ENCODE measurements at places on chromosomes 3 and 15.
A peak's percentile ranks its signal among the peaks of the same experiment; 100 is the strongest.

GRCh38 chr15:90986790-90987507 is 7.4 kb downstream of the PRC1 start:
- no peak for DNase-seq

DNA sequence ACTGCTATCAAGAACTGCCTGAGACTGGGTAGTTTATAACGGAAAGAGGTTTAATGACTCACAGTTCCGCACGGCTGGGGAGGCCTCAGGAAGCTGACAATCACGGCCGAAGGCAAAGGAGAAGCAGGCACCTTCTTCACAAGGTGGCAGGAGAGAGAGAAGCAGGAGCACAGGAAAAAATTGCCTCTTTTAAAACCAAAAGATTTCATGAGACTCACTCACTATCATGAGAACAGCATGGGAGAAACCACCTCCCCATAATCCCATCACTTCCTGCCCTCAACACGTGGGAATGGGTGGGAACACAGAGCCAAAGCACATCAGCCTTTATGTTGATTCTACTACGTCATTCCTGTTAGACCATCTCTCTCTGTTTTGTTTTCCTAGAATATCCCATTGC is 650.9 kb upstream of the SEMA6D start:
- DNase-seq: no peak

DNA sequence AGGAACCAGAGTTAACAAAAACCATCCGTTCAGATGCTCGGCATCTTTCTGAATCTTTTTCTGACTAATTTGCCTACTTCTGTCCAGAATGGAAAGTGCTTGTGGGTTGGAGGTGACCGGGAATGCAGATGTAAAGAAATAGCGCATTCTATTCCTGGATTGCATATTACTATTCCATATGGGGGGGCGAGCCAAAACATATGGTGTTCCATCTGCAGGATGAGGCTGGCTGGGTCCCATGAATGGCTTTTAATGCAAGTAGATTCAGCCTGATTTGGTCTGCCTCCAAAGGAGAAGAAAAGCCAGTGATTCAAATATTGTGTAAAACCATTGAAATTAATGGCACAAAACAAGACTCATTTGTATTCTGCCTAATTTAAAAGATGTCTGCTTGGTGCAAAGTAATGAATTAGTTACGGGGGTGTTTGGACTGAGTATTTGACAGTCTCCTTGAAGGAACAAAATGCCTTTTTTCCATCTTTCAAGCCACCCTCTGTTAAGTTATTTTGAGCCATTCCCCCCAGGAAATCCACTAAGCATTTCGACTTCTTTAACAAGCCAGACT is 99.0 kb downstream of the ST8SIA2 start:
- no peak for DNase-seq

DNA sequence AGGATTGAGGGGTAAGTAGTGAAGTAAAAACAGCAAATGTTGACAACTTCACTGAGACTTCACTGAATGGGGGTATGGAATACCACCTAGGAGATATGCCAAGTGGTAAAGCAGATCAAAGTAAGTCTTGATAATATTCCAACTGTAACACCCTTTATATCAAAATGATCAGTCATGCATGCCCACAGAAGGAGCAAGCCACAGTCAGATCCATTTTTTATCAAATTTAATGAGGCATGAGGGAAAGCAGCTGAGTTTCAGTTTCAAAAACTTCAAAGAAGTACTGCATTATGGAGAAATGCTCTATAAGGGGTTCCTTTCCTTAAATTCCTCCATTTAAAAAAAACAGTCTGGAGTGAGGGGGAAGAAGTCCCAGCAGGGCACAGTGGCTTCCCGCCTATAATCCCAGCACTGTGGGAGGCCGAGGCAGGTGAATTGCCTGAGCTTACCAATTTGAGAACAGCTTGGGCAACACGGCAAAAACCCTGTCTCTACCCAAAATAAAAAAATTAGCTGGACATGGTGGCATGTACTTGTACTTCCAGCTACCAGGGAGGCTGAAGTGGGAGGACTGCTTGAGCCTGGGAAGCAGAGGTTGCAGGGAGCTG is 56.9 kb downstream of the TJP1 start:
- DNase-seq: no peak

DNA sequence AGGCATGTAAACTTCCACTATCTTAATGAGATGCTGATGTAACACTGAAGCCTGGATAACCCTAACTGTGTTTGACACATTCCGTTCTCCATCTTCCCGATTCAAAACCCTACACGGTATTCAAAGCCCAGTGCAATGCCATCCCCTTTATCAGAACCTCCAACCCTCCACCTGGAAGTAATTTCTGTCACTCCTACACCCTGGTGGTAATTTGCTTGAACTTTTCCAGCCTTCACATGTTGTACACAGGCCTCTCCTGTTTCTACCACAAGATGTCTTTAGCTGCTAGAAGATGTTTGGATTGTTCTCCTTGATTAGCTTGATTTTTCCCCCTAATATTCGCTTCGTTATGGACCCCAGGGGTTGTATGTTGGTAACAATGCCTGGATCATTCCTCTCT is 208.9 kb downstream of the CHST2 start:
- DNase-seq: no peak

DNA sequence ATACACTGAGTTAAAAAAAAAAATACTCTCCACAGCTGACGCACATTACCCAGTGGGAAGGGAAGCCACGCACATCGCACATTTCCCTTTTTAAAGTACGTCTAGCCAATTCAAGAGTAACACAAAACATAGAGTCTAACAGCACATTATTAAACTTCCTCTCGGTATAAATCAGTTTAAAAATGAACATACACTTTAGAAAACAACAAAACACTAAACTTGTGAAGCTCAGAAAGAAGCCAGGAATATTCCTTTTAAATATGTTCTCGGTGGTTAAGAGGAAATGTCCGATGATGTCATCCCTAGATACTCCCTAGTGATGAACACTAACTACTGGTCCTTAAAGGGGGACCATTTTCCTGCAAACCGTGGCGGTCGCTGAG is 721 bp downstream of the MYEF2 start:
- no peak for DNase-seq

GRCh38 chr15:31325595-31326155 is 960 bp upstream of the KLF13 start:
- DNase-seq: no peak

GRCh38 chr3:3907023-3907422 is 107.8 kb downstream of the LRRN1 start:
- DNase-seq: no peak

DNA sequence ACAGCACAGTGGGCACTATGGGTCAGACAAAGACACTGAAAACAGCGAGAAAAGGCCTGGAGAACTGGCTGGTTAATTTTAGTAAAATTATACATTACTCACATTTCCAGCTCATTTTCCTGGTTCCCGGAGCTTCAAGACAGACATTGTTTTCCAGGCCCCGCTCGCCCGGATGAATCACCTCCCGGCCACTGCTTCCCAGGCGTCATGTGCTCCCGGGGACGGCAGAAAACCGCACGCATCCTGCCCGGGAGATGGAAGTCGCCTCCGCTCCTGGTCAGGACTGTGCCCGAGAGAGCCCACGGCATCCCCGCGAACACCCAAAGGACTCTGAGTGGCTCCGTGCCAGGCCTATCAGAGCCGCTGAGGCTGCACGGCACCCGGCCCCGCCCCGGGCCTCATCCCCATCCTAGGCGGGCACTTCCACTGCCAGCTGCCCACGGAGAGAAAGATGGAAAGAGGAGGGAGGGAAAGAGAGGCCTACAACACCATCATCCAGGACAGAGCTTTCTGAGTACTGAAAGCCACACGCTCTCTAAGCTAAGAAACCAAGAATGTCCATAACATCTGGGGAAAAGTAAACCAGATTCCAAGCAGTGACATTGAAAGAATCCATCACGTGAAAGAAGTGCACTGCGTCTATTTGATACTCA is 75.1 kb downstream of the VGLL4 start:
- DNase-seq: no peak

DNA sequence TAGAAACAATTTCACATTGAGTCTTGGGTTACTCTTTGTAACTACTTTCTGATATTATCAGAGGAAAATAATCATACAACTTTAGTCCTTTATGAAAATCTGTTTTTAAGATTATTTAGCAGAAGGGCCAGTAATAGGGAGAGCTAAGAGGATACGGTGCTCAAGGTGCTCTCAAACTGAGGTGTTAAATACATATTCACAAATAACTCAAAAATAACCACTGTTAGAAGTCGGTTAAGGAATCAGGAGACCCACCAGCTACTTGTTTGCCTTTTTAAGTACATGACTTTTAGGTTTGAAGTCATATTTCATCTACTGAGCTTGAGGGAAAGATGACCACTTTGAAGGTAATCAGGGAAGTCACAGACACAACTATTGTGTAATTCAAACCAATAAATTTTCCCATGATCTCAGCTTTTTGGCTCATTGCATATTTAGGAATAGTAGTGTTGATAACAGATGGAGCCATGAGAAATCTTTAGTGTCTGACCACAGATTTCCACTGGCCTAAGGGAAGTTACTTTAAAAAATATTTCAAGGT is 1.4 kb upstream of the RSRC1 start:
- no peak for DNase-seq

GRCh38 chr3:13841141-13841540 is 38.7 kb downstream of the WNT7A start:
- DNase-seq: no peak

- no peak for DNase-seq
Observed at GRCh38 chr3:49017971-49018706, at the start of gene DALRD3. Gene DALRD3 (minus strand): TSS chr3:49018580. CDS start chr3:49018564, 16 bp downstream.

DNA sequence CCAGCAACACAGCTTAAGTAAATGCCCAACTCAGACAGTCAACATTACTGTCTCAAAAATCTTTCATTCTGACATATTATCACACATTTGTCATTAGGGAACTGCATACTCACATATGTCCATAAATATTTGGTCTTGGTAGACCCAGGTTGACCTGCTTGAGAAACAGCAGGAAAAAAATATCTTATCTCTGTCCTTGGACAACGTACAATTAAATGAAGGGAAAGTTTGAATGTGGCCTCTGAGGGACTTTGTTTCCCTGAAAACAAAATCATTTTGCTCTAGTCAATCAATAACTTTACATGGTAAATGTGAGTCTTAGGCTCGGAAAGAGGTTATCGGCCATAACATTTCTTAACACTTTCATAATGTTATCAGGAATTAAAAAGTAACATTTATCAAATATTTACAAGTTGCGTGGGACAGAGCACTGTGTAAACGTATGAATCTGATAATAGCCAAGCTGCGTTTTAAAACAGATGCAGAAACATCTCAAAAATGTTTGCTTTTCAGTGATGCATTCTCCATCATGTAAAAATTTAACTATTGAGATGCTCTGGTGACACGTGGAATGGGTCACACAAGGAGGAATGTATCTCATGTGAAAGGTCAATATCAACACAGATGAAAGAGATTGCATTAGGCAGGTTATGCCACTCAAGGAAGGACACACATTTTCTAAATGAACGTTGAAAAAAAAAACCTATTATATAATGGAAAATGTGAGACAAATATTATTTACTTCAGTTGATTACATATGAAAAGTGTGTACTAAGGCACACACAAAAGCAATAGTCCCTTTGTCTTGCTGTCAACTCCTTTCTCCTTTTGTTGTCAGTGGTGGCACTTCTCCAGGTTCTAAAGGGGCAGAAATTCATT is 304.4 kb downstream of the WDR72 start:
- no peak for DNase-seq

GRCh38 chr3:163753033-163753432 is 1325.3 kb downstream of the SI start:
- no peak for DNase-seq

DNA sequence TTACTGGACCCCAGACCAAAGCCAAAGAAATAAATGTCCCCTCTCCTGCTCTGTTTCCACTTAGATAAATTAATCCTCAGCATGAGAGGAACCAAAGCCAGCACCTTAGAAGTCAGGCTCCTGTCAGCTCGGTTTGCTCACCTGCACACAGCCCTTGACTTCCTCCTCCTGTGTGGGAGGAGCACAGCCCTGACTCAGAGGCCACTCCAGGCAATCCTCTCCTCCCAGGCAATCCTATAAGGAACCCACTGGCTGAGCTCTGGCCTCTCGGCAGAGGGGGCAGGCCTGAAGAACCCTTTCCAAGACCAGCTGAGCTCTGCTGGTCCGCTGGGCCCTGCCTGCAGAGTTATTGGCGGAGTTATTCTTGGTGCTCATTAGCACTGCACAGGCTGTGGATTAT is 30.8 kb downstream of the LIPC start:
- DNase-seq: no peak

- no peak for DNase-seq
Observed at GRCh38 chr3:55044486-55044885, 116.6 kb upstream of the LRTM1 start.

- no peak for DNase-seq
Observed at GRCh38 chr3:38630606-38631005, 18.9 kb downstream of the SCN5A start.

- DNase-seq: no peak
Observed at GRCh38 chr3:25576831-25577454, 87.8 kb downstream of the TOP2B start.

- DNase-seq: peak; percentile 92
Observed at GRCh38 chr3:30733209-30733608, 126.8 kb downstream of the TGFBR2 start.

DNA sequence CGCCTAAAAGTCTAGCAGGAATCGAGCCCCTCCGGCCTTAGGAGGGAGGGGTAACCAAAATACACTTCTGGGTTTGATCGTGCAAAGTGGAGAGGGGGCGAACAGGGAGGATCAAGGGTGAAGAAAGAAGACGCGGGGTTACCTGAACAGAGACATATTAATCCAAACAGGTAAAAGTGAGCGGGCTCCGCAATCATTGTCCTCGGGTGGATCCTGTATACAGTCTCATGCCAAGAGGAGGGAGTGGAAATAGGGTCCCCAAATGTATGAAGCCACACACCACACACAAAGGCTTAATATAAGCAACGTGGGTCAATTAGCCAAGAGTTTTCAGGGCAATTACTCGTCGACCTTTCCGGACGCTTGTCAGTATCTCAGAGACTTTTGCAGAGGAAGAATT is 749.5 kb downstream of the ROBO1 start:
- no peak for DNase-seq

DNA sequence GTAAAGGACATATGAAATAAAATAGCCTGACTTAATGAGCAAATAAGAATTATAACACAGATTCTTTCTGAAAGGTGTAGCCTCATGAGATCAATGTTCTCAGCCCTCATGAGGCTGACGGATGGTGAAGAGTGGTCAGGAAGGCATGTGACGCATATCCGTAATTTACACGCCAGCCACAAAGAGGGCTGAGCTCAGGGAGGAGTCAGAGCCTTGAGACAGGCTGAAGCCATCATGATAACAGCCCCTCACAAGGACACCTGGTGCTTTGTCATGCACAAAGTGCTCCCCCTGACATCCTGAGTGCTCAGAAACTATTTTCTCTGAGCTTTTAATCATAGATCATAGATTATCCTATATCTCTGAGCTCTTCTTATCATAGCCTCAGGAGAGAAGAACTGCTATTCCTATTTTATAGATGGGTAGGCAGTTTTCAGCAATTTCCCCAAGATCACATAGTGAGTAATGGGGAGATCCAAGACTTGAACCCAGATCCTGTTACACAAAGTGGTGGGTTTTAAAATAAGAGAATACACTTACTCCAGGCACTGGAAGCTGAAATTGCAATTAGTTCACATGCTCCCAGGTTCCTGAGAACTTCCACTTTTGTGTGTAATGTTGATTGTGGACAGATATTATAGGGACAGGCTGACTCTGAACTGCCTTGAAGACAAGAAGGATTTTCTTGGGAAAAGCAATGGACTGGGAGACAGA is 267.1 kb downstream of the RPLP1 start:
- no peak for DNase-seq

GRCh38 chr3:78427303-78427702 is 1340.5 kb downstream of the ROBO1 start:
- no peak for DNase-seq
